ENCODE measurements at places on chromosomes 5 and 9.
A peak's percentile ranks its signal among the peaks of the same experiment; 100 is the strongest.

DNA sequence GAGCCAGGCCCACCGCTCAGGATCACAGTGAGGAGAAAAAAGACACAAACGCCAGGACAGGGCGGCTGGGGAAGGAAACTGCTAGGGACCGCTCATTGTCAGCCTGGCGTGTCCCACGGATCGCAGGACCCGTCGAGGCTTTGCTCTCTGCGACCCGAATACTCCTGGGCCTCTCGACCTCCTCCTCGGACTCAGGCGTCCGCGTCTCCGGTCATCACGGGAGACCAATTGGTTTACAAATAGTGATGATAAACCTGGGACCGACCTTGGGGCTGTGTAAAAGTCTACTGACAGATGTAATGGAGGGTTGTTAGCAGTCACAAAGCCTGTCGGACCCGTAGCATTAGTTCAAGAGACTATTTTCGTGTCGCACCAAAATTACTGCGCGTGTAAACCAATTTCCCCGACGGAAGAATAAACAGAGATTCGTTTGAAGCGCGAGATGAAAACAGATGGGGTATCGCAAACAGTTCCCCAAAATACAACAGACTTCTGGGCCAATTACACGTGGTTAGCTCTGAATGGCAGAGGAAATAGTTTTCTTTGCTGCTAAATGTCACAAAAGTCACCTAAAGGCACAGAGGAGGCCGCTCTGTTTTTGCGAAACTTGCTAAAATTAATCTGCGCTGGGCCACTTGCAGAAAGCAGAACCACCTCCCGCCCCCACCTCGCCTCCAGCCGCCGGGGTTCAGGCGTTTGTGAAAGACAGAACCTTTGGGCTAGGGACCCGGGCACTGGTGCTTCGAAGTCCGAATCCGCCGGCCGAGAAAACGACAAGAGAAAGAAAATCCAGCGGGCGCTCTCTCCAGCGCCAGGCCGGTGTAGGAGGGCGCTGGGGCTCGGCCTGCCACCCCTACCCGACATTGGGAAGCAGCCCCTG lies 67.6 kb downstream of the FOXD1 start:
- no peak for DNase-seq

DNA sequence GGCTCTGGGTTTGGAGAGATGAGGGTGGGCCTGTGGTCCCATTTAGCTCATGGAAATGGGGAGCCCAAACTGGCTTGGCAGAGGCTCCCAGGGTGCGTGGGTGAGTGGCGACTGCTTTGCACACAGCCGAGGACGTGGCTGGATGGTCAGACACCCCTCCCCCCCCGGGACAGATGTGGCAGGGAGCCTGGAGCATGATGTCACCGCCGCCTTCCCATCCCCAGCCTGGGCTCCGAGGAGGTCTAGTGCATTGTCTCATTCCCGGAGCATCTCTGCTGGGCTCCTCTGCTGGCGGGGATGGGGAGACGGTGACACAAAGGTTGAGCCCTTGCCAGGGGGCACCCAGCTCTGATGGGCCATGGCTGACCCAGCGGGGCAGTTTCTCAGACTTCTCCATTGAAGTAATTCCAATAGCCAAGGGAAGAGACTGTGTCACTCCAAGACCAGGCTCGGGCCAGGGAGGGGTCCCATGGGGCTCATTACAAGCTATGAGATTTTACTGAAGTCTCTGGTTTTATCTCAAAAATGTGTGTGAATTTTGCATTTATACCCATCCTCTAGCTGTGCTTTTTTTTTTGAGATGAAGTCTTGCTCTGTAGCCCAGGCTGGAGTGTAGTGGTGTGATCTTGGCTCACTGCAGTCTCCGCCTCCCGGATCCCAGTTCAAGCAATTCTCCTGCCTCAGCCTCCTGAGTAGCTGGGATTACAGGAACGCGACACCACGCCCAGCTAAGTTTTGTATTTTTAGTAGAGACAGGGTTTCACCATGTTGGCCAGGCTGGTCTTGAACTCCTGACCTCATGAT lies 36.1 kb downstream of the HMCN2 start:
- no peak for DNase-seq

DNA sequence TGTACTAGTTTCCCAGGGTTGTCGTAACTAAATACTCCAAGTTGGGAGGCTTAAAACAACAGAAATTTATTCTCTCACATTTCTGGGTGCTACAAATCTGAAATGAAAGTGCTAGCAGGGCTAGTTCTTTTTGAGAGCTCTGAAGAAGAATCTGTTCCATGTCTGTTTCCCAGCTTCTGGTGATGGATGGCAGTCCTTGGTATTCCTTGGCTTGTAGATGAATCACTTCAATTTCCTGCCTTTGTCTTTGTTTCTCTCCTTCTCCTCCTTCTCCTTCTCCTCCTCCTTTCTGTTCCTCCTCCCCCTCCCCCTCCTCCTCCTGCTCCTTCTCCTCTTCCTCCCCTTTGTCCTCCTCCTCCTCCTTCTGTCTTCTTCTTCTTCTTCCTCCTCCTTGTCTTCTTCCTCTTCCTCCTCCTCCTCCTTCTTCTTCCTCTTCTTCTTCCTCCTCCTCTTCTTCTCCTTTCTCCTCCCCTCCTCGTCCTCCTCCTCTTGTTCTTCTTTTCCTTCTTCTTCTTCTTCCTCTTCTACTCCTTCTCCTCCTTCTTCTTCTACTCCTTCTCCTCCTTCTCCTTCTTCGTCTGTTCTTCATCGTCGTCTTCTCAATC lies 104.7 kb upstream of the ANKRD55 start:
- no peak for DNase-seq

DNA sequence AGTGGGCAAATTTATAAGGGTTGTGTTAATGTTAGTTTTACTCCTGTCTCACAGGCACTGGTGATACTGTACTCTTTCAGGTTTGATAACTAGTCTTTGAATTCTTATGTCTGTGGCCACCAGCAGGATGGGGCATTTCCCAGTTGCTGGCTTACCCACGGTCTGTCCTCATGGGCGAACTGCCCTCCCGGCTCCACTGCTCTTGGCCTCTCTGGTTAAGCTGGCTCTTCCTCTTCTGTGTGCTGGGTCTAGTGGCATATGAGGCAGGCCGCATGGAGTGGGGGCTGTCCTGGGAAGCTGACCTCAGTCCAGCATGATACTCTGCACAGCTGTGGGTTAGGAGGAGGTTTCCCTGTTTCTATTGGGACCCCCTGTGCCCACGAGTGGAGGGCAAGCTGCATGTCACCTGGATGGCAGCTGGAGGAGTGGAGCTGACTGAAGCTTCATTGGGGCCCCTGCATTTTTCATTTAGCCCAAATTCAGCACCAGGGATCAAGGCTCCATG lies 19.5 kb downstream of the PHF2 start:
- DNase-seq, result no peak

- no peak for DNase-seq
These were observed 9.3 kb downstream of the TMEM245 start for GRCh38 chr9:109110329-109111021.

DNA sequence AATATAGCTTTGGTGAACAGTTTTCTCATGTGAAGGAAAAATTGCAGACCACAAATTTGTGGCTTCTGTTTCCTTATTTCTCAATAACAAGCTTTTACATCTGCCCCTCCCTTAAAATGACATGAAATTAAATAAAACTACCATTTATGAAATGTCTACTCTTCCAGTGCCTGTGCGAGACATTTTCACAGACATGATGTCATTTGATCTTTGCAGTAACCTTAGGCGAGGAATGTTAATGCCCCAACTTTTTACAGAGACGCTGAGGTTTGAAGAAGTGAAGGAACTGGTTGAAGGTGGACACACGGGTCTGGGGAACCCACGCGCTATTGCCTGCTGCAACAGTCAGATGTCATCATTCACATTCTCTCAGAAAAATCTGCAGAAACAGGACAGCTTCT lies 61.5 kb downstream of the OSTF1 start:
- no peak for DNase-seq

DNA sequence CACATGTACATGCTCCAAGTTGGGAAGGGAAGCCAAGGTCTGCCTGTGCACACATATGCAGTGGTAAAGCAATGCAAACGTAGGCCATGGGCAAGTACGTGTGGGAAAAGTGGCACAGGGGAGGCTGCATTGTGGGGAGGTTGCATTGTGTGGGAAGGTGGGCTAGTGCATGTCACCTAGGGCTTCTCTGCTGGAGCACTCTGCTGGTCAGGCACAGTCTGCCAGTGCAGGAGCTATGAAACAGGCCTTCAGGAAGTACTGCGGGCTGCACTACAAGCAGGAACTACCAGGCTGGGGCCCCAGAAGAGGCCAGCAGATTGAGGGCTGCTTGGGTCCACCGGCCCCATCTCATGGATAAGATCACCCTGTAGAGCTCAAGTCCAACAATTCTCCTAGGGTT lies 1694.6 kb upstream of the CDH6 start:
- DNase-seq, result no peak

DNA sequence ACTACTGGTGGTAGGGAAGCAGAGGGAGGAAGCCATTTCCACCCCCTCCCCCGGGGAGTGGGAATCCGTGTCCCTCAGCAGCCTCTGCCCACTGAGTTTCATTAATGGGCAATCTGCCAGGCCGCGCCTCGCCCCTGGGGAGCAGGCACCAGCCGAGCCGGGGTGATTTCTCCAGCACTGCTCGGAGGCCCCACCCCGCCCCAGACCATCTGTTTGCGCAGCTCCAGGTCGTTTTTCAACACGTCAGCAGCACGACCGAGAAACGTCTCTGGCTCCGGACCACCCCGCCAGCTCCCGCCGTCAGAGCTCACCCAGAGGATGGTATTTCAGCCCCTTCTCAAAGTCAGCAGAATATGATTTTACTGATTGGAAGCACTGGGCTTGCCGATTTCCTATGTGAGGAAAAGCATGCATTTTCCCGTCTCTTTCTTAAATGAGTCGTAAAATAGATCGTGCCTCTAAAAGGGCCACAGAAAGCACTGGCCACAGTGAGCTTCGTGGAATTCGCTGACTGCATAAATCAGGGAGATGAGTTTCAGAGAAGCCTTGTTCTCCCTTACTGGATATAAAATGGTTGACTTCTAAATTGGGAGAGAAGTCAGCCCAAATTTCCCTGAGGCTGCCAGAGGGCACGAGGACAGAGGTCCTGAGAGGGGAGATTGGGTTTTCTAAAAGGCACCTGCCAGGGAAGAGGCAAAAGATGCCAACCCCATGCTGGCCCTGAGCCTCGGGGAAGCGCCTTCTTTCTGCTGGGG lies 47.0 kb downstream of the OLFM1 start:
- no peak for DNase-seq

DNA sequence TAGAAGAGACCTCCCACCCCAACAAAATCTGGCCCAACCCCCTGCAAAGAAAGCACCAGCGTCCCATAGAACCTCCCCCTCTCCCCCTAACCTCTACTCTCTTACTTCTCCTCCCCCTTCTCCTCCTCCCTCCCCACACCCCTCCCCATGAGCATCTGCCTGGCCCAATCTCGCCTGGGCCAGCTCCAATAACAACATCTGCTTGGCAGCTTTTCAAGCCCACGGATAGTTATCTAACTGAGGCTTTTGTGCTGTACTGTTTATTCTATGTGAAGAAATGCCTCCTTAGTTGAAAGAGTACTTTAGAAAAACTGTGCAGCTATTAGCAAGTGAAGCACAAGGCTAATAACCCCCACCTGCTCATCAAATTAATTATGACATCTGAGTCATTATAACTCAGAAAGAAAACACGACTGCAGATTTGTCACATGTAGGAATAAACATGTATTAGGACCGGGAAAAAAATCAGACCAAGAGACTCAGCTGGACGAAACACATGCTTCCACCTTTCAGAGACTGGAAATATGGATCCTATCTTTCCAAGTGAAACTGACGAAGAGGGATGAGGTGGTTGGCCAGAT lies 42.8 kb downstream of the NFIB start:
- peak; percentile 85 for DNase-seq

GRCh38 chr5:137395011-137395755 lies 103.9 kb downstream of the SPOCK1 start:
- DNase-seq, result peak; percentile 20

DNA sequence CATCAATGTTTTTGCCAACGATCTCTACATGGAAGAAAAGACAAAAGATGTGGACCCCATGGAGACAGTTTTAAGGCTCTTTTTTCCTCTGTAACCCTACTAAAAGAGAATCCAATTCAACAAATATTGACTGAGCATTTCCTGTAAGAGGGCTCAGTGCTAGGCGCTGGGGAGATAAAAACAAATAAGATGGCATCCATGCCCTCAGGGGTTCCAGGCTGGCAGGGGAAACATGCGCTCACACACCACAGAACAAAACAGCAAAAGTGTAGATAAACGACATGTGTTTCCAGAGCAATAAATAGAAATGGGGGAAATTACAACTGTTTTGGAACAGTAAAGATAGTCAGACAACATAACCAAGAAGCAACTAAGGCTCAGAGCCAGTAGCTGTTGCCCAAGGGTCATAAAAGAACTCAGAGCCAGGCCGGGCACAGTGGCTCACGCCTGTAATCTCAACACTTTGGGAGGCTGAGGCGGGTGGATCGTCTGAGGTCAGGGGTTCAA lies 25.2 kb downstream of the ZNF608 start:
- DNase-seq, result no peak

DNA sequence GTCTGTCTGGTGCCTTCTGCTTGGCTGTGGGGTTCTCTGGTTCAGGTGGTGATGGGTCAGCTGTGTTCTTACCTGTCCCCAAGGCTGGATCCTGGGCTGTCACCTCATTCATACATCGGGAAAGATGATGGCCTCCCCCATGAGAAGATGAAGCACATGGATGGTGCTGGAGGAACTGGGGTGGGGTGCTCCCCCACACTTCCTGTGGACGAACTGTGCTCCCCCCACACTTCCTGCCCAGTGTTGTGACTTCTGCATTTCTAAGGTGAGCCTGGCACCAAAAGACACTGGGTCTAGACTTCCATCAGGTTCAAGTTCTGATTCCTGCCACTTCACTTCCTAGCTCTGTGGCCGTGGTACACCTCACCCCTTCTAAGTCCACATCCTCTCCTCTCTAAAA lies 4.3 kb upstream of the SURF6 start:
- no peak for DNase-seq

- no peak for DNase-seq
These were observed 224.7 kb downstream of the PIK3R1 start for GRCh38 chr5:68440245-68440644.

DNA sequence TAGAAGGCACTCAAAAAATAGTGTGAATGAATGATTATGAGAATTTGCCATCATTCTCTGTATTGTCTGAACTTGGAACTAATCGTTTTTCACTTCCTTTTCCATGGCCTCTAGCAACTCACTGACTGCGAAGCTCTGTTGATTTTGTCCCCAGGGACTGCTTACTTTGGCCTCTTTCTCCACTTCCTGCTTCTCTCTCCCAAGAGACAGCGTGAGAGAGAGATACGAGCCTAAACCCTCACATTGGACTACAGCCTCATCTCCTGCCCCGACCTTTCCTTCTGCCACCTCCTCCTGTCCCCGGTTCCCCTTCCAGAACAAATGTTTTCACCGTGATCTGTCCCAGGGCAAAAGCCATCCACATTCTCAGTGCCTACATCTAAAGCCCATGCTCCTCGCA lies 300.8 kb upstream of the PANK3 start:
- no peak for DNase-seq

- no peak for DNase-seq
These were observed 525.0 kb downstream of the ISL1 start for GRCh38 chr5:51908215-51908614.

DNA sequence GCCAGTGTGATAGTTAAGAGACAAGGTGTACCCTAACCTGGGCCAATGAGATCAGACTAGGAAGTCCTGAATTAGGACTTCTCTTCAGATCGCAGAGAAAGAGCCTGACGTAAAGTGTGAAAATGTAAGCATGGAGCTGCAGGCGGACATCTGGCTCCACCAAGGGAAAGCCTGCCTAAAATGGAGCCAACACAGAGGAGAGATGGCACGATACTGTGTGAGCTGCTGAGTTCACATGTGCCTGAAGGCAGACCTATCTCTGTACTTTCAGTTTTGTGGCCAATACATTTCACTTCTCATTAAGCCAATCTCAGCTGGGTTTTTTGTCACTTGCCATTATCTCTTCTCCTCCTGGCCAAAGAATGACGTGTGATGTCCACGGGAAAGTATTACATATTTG lies 210.5 kb downstream of the ELAVL2 start:
- DNase-seq, result no peak

- no peak for DNase-seq
These were observed 348.0 kb downstream of the ZNF608 start for GRCh38 chr5:124398460-124398859.
